B cell (primary cell): ENCODE measurements at places on chromosomes 3 and 15.

DNA sequence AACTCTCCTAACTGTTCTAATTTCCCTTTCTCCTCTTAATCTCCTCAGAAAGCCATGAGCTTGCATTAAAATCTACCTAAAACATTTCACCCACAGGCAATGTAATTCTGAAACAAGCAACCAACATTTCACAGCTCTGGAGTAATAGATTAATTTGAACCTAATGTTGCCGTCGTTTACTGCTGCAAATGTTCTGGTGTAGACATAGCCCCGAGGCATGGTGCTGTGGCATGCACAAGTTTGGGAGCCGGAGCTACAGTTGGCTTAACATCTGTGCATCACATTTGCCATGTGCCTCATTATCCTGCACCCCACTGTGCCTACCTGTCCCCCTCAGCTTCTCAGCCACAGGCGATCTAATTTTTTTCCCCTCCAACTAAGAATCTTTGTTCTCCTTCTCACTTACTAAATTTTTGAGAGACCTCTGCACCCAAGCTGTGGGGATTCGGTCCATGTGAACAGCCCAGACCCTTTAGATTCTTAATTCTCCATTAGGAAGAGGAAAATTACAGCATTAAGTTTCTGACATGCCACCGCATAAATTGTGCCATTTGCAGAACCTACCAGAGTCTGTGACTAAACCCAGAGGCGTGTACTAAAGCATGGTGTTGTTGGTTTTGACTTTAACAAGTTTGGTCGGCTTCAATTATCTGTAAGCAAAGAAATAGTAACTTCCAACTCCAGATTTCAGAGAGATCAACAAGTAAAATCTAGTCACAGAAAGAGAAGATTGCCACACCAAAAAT, 419.2 kb downstream of the MECOM start:
- no peak for DNase-seq

DNA sequence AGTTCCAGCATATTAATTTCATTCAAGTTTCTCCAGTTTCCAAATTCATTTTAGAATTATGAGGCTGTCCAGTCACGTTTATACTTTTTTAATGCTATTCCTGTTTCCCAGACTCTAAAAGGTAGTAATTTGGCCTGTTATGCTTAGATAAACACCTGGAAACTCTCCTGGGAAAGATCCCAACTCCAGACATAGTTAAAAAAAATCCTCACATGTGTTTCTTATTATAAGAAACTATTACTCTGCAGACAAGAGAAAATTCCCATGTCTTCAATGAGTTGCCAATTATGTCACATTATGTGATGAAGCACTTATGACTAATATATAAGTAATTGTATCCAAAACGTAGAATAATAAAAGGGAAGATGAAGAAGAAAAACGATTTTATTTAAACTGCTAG, 137.1 kb upstream of the TMC3 start:
- no peak for DNase-seq

- DNase-seq = no peak
Measured at GRCh38 chr3:5731100-5731499, 543.6 kb downstream of the EDEM1 start.

GRCh38 chr3:52432691-52433141, 12.2 kb downstream of the SEMA3G start:
- no peak for DNase-seq

DNA sequence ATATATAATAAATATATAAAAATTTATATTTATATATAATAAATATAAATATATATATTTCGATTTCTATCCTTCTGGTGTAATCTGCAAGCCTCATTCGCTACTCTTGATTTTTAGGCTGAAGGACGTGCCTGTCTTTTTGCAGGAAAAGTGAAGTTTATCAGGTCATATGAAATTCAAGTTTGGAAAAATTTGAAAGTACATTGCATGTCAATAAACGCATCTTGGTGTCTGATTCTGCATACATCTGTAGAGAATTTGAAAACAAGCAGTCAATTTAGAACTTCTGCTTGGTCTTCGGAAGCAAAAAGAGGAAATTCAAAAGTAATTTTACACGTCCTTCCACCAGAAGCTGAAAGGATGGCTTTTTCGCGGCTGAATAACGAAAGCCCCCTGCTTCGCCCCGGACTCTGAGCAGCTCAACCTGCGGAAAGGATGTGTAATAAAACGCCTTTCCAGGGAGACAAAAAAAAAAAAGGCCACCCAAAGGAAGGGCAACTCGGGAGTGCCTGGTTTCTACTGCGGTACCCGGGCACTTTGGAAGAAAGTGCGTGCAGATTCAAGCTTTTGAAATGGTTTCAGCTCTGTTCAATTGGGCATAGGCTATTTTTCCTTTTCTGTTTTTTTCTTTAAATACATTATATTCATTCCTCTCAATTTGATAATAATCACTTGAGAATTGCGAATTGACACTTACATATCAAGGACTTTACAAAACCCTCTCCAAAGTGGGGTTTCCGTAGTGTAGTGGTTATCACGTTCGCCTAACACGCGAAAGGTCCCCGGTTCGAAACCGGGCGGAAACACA, 1.5 kb upstream of the MYNN start:
- peak; percentile 92 for DNase-seq

DNA sequence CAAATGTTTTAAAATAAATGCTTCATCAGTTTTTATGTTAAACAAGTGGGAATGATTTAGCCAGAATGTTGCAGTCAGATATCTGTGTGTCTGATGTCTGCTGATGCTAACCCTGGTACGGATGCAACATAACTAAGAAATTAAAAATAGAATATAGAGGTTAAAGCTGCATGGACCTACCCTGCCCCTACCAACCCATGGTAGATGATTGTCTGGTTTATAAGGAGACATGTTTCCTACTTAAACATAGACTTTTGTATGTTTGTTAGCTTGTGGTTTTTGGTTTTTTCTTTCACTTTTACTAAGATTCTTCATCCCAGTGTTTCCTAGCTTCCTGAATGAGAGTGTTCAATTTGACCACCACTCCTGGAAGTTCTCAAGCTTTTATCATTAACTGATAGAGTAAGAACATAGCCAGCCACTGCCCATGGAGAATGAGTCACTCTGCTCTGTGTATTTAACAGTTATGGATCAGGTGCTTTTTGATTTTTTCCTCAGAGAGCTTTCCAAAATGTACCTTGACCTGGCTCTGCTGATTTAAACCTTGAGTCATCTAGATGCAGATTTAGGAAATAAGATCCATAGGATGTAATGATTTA, 70.7 kb upstream of the VEPH1 start:
- DNase-seq = no peak

GRCh38 chr15:68497206-68497910, 65.4 kb upstream of the ITGA11 start:
- no peak for DNase-seq

DNA sequence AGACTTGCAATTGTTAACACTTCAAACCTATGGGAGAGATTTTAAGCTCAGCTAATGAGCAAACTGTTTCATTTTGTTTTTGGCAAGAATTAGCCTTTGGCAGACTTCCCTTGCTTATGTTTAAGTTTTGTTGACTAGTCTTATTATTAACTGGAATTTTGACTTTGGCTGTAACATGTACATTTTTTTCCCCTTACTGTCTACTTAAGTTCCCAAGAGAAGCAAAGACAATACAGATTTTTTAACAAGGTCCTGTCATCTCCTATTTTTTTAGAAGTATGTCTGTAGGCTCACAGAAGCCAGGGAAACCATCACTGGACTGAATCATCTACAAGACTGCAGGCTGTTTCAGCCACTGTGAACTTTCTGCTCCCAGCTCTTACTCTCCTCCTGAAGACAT, 74.3 kb downstream of the DGKG start:
- no peak for DNase-seq

GRCh38 chr3:76026379-76026778, 241.0 kb upstream of the ZNF717 start:
- DNase-seq = no peak

DNA sequence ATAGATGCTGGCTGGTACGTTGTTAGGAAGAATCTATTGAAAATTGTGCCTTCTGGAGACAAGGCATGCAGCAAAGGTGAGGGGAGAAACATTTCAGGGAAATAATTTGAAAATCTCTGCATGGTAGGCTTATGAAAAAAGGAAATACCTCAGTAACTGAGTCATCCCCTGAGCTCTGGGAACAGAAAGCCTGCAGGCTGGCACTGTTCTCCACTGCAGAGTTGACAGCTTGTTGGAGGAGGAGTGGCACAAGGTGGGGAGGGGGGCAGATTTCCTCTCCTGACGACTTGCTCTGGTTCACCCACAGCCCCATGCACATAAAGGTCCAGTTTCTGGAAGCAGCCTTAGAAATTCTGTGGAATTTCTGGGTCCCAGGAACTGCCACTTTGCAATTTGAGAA, 179.4 kb downstream of the ABHD5 start:
- DNase-seq = no peak

GRCh38 chr15:96374499-96374898, 44.0 kb downstream of the NR2F2 start:
- no peak for DNase-seq

DNA sequence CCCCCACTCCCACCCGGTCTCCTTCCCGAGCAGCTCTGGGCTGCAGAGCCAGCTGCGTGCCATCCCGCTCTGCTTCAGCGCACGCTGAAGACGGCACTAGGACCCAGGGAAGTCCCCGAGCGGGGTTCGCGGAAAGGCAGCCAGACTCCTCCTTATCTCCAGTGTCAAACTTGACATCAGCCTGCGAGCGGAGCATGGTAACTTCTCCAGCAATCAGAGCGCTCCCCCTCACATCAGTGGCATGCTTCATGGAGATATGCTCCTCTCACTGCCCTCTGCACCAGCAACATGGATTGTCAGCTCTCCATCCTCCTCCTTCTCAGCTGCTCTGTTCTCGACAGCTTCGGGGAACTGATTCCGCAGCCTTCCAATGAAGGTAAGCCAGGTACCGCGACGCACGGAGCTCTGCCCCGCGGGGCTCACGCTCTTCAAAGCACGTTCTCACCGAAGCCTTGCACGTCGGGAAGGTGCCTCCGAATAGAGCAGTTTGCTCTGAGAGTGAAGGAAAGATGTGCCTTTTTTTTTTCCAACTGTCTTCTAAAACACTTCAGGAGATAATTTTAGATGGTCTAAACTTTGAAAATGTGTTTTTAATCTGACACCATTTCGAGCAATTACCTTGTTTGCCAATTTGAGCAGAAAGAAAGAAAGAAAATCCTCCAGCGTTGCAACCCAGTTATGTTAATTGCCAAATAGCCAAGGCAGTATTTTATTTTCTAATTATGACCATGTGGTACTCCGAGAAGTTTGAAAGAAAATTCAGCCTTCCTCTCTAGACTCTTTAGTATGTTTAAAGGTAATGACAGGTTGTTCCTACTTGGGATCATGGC, at the start of gene EPHA3:
TSS of gene EPHA3 (plus strand) at position 161 of the 830 bp plus-strand sequence. CDS start at position 289, 128 bp downstream.
- DNase-seq = peak; percentile 63

DNA sequence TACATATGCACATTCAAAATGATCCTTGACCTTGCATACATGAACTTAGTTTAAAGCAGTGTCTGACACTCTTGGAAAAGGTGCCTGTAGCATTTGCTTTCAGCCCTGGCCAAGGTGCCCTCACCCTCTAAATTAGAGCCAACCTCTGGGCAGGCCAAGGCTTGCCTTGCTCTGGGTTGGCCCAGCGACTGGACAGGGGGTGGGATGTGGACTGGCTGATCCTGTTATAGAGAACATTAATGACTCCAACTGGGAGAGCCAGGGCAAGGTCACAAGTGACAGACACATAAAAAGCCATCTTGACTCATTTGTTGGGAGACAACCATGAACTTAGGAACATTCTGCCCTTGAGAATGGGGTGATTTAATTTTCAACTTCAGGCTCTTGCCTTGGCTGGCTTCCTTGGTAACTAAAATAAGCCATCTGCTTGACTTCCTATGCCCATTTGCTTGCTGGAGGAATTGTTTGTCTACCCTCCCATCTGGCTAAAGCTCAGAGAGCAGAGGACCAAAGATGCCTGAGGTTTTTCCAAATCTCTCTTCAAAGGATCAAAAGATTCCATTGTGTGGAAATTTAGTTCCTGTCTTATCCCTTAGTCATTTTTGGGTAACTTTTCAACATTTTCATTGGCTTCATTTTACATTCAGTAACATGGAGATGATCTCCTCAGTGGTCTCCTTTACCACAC, 403.7 kb downstream of the SOX2 start:
- DNase-seq = no peak

DNA sequence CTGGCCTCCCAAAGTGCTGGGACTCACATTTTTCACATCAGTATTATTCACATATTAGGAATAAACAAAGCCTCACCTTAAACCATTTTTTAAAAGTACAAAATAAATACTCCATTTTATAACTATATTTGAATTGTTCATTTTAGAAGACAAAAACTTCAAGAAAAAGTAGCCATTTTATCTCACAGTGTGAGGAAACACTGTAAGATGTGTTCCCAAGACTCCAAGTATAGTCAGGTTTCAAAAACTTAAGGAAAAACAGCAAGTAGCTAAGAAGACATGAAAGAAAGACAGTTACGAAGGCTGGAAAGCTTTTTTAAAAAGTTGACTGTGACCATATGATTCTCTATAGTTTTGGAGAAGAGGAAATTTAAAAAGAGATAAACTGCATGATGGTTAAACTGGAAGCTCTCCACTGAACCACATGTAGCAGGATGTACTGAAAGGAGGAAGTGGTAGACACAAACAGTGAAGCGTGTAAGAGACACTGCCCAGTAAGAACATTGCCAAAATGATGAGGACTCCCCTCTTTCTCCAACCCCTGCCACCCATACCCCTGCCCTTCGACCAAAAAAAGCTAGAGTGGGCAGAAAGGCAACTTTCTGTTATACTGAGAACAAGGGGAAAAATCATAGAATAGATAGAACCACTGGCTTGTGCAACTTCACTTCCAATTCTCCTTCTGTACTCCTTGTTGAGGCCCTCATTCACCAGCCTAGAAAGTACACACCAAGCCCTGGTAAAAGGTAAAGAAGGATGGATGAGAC, 6.2 kb upstream of the TMF1 start:
- peak; percentile 77 for DNase-seq

DNA sequence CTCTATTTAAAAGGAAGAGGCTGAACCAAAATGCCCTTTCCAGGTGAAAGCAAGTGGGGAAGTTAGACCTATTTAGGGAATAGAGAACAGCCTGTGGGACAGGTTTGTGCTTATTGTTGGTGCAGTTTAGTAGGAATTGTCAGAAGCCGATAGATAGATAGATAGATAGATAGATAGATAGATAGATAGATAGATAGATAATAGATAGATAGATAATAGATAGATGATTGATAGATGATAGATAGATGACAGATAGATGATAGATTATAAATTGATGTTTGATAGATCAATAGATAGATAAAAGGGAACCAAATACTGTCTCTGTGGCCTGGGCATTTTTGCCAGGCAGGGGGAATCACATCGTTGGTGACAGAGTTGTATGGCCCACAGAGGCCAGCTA, 42.5 kb downstream of the SH3GL3 start:
- no peak for DNase-seq

DNA sequence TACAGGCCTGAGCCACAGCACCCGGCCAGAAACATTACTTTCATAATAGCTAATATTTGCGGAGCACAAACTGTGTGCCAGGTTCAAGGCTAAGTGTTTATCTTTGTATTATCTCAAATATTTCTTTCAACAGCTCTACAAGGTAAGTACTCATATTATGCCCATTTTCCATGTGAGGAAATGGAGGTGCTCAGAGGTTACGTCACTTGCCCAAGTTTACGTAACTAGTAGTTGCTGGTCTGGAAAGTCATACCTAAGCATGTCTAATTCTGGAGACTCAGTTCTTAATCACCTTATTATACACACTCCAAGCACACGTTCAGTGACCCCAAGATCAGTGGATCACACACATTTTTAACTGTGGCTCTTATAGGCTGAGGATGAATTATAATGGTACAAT, 177.5 kb downstream of the OXSM start:
- DNase-seq = no peak

GRCh38 chr3:40930131-40930538, 269.2 kb upstream of the CTNNB1 start:
- peak; percentile 8 for DNase-seq
